Large intestine (tissue), 12 donors: ENCODE measurements at places on chromosomes 6 and 20.

DNA sequence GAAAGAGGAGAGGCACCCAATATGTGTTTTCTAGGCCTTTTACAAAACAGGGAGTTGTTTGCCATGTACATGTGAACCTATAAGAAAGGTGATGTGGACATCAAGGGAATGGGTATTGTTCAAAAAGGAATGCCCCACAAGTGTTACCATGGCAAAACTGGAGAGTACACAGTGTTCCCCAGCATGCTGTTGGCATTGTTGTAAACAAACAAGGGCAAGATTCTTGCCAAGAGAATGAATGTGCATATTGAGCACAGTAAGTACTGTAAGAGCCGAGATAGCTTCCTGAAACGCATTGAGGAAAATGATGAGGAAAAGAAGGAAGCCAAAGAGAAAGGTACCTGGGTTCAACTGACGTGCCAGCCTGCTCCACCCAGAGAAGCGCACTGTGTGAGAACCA, 13.1 kb downstream of the QRSL1 start:
- DNase-seq = no peak

- DNase-seq = peak; percentile 88
Observed at GRCh38 chr6:12241493-12242175, 48.5 kb upstream of the EDN1 start.

DNA sequence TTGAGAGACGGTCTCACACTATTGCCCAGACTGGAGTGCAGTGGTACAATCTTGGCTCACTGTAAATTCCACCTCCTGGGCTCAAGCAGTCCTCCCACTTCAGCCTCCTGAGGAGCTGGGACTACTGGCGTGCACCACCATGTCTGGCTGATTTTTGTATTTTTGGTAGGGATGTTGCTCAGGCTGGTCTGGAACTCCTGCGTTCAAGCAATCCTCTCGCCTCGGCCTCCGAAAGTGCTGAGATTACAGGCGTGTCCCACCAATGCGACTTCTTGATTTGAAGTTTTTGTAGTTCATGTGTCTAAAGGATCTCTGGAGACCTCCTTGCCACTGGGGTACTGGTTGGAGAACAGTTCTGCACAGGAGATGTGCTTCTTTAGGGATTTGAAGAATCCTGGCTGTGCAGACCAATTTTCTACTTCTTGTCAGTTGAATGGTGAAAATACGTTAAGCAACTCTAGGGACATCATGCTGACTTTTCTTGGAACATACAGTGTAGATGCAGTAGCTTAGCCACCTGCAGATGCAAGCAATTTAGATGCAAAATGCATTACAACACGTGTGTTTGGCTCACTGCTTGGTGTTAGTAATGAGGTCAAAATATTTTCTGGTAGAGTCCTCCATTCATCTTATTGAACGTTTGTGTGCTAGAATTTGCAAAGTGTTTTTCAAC, 28.2 kb downstream of the SYTL3 start:
- no peak for DNase-seq

DNA sequence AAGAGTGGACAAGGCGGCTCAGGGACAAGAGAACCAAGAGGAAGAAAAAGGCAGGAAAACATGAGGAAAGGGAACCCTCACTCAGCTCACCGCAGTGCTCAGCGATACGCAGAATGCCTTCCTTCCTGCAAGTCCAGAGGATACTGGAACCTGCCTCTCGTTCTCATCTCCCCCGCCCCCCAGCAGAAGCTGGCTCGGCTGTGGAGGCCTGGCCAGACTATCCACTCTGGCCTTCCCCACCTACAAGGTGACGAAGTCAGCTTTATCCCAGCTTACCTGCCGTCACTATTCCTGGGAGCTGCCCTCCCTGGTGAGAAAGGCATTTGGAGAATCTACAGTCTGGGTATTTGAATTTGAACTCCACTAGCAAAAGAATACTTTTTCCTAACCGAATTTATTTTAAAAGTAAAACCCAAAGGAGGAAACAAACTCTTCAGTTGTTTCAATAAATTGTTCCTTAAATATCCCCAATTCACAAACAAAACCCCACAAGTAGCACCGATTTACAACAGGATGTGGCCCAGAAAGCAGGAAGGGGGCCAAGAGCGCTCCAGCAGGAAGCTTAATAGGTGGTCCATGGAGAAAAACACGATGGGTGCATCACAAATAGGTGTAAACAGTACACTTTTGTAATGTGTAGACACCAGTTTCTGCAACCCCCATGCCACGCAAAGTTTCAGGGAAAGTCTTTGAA, 2.1 kb upstream of the DIDO1 start:
- DNase-seq = no peak

DNA sequence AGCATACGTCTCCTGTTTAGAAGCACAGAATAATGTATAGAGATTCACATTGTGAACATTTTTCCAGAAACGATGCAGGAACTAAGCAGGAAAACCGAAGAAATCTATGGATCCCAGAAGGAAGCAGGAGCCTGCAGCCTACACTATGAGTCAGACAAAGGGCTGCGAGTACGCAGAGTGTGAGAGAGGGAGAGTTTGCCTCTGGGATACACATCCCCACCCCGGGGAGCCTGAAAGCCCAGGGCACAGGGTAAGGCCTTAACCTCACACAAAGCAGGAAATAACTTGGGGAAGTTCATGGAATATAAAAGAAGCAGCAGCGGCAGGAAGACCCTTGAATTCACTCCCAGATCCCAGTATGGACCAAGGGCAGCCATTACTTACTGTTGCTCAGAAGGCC, 842.1 kb upstream of the MANEA start:
- no peak for DNase-seq

- DNase-seq = no peak
Observed at GRCh38 chr6:107708435-107708834, 115.7 kb downstream of the SCML4 start.

DNA sequence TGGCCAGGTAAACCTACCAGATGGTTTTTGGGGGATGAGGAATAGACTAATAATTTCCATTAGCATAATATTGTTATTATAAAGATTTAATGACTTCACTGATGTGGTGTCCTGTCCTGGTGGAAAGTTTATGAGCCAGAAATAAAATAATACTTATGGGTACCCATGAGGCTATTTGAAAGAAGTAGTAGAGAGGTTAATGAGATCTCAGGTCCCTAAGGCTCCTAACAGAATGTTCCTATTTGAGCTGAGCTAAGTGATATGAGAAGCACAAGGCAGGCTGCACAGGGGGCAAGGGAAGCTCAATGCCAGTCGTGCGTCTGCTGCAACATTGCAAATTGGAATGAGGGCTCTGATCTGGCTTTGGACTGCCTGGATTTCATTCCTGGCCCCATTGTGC, 174.1 kb downstream of the BMP2 start:
- DNase-seq = no peak

- no peak for DNase-seq
Observed at GRCh38 chr6:73476723-73477122, 15.2 kb downstream of the MTO1 start.
